ENCODE measurements at places on chromosomes 6 and 20.

GRCh38 chr6:113894712-113895674, 37.8 kb downstream of the MARCKS start:
- no peak for DNase-seq

DNA sequence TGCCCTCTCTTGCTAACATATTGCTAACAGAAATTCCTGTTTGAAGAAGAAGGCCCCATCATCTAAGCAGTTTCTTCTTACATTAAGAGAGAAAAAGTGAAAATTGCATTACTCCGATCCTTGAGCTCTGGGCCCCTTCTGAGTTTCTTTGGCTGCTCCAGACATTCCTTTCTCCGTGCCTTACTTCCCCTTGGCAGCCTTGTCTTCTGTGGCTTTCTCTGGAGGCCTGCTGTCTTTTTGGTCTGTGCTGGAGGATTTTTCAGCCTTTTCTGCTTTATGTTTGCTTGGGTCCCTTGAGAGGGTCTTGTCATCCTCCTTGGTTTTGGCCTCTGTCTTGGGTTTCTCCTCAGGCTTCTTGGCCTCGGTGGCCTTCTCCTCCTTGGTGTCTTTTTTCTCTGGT, 378.8 kb upstream of the CHD6 start:
- DNase-seq = no peak

- no peak for DNase-seq
Measured at GRCh38 chr6:87791485-87791884, 89.5 kb upstream of the AKIRIN2 start.

GRCh38 chr20:8940326-8940725, 128.6 kb upstream of the PLCB4 start:
- DNase-seq = no peak

GRCh38 chr20:23823621-23824324, 2.8 kb downstream of the CST2 start:
- no peak for DNase-seq

- no peak for DNase-seq
Measured at GRCh38 chr6:54805077-54805476, 41.5 kb upstream of the FAM83B start.

- DNase-seq = no peak
Measured at GRCh38 chr20:1625083-1625690, 5.4 kb upstream of the SIRPB1 start.

DNA sequence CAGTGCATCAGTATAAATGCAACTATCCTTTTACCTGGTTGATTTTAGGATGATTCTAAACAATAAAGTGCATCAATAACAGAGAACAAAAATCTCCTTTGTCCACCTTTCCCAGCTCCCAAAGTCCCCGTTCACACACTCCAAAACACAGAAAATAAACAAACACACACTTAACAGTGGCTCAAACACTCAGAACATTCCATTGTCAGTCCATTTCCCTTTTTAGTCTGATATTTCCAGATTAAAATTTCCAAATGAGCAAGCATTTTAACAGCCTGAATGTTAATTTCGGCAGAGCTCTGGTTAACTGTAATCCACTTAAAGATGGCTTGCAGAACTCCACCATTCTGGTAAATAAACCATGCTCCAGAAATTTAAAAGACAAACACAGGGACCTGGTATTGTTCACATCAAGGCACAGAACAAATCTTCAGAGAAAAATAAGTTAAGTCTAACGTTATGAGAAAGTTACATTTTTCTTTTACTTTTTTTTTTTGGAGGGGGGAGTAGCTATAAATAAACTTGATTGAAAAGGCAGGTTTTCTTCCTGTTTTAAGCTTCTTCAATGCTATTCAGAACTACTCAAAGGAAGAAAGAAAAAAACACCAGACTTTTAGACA, 100.8 kb downstream of the DST start:
- no peak for DNase-seq

Data from NCI-H1694 (cell line).